ENCODE measurements at places on chromosomes 2 and 18.
A peak's percentile ranks its signal among the peaks of the same experiment; 100 is the strongest.

DNA sequence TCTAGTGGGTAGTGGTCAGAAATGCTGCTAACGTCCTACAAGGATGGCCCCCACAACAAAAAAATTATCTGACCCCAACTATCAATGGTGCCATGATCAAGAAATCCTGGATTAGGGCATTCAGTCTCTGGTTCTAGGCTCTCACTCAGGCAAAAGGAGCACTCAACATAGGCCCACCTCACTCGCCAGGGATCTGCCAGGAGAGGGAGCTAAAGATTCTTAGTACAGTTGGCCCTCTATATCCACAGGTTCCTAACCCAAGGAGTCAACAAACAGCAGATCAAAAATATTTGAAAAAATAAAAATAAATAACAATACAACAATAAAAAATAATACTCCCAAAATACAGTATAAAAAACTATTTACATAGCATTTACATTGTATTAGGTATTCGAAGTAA, 10.0 kb downstream of the SLC4A5 start:
- DNase-seq: peak; percentile 43

DNA sequence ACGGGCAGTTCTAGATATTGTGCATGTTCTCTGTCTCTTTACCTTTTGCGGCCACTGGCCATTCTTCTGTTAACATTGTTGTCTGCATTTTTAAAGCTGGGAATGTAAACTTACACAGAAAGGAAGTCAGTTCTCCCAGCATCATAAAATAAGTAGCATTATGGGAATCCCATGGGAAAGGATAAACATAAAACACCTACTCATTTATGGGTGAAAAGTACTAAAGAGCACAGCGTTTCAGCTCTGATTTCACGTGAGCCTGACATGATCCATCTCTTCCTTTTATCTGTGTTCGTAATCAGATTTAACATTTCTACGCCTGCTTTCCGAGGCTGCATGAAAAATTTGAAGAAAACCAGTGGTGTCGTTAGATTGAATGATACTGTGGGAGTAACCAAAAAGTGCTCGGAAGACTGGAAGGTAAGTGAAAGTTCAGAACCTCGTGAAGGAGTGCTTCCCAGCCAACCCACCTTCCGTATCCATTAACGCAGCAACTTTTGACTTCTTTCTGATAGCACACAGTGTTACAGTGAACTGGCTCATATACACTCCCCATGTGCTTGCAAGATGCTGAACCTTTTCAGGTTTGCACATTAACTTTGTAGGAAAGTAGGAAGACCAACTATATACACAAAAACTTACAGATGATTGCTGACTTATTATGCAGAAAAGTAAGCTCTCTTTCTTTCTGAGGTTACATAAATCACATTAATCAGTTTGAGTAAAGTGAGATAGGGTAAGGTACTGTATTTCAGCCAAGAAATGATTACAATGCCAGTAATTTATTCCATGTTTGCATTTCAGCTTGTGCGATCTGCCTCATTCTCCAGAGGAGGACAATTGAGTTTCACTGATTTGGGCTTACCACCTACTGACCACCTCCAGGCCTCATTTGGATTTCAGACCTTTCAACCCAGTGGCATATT, 86.5 kb upstream of the TTC39C start:
- DNase-seq: no peak

DNA sequence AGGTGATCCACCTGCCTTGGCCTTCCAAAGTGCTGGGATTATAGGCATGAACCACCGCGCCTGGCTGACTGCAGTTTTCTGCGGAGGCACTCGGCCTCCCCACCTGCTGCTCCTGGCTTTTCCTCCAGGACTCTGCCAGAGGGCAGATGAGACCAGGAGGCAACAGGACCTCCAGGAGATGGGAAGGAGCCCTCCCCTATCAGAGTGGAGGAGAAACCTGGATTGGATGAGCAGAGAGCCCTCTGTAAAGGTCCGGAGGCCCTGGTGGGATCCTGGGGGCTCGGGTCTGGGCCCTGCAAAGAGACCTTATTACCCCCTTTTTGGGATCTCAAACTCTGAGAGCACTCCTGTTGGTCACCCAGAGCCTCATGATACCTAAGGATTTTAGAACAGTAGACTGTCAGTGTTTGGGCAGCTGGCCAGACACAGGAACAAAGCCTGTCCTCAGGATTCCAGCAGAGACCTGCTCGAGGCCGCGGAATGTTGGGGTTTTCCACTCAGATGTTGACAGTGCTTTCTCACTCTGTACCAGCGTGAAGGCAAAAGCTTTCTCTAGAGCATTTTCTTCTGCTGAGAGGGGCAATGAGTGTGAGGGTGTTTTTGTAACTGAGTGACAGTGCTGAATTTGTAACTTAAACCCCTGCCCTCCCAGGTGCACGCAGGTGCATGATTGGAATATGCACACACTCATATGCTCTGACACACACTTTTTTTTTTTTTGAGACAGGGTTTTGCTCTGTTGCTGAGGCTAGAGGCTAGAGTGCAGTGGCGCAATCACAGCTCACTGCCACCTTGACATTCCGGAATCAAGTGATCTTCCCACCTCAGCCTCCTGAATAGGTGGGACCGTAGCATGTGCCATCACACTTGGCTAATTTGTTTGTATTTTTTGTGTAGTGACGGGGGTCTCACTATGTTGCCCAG, 48.4 kb downstream of the NPPC start:
- no peak for DNase-seq

DNA sequence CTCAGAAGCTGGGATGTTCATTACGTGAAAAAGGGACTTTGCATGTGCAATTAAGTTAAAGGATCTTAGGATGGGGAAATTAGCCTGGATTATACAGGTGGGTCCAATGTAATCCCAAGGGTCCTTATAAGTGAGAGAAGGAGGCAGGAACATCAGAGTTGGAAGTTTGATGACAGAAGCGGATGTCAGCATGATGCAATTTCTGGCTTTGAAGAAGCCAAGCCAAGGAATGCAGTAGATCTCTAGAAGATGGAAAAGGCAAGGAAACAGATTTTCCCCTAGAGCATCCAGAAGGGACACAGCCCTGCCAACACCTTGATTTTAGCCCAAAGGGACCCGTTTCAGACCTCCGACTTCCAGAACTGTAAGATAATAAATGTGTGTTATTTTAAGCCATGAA, 136.4 kb downstream of the LNPK start:
- no peak for DNase-seq

GRCh38 chr18:8175501-8176061, 433.7 kb upstream of the RAB12 start:
- no peak for DNase-seq

- no peak for DNase-seq
Measured at GRCh38 chr18:21889570-21889969, 149.0 kb downstream of the MIB1 start.
